ENCODE measurements at places on chromosomes 11 and 22.

DNA sequence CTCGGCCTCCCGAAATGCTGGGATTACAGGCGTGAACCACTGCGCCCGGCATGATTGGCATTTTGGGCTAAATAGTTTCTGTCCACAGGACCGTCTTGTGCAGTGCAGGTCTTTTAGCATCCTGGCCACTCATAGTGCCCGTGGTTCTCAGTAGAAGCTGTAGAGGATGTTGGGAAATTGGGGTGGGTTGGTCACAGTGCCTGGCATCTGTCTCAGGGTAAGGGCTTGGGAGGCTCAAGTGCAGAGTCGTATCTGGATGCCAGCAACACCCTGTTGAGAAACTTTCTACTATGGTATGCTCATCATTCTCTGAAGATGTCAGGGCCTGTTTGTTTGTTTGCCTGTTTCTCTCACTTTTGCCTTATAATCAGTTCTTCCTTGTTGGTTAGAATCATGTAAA lies 21.9 kb downstream of the UBE2L3 start:
- DNase-seq: no peak

DNA sequence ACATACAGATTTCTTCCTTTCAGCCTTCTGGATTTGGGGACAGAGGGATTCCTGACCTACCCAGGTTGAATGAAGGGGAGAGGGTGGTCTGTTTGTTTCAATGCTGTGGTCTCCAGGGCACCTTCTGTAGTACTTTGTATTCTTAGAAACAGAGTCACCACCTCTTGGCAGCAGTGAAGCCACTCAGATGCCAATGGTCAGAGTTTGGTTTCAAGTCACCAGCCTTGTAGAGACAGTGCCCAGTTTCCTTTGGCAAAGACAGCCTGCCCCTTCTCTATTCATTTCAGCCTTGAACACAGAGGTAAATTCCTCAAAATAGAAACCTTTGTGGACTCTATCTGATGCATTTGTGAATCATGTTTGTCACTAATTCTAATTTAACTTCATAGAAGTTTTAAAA lies 111.7 kb upstream of the RASSF10 start:
- DNase-seq: no peak

DNA sequence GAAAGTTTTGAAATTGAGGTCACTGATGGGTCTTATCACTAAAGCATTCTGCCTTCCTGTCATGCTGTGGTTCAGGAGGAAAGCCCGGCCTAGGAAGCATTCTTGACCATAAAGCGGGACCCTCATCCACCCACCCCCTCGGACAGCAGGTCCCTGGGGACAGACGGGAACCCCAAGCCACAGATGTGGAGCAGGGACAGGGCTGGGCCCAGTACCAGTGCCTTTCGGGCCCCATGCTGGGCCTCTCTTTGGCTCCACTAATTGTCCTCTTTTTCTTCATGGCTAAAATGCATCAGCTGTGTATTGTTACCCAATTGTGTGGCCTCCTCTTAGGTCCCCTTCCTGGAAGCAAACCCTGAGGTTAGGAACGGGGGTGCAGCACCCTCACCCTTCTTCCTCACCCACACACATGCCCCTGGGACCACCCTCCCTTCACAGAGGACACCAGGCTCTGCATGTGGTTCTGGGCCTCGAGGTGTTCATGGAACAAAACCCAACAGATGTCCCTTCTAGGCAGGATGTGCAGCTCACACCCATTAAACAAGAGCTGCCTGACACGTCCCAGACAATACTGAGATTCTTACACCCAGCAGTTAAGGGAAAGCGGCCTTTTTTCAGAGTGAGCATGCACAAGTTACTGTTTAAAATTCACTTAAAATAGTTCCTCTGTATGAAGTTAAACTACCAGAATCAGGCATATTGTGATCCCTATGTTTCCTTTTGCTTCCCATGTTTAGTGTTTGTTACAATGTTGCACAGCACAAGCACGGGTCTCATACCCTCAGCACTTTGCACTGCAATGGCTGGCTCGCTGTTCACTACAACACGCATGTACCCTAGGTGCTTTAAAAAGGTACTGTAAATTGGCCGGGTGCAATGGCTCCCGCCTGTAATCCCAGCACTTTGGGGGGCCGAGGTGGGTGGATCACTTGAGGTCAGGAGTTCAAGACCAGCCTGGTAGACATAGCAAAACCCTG lies 807.6 kb downstream of the BRD1 start:
- no peak for DNase-seq

DNA sequence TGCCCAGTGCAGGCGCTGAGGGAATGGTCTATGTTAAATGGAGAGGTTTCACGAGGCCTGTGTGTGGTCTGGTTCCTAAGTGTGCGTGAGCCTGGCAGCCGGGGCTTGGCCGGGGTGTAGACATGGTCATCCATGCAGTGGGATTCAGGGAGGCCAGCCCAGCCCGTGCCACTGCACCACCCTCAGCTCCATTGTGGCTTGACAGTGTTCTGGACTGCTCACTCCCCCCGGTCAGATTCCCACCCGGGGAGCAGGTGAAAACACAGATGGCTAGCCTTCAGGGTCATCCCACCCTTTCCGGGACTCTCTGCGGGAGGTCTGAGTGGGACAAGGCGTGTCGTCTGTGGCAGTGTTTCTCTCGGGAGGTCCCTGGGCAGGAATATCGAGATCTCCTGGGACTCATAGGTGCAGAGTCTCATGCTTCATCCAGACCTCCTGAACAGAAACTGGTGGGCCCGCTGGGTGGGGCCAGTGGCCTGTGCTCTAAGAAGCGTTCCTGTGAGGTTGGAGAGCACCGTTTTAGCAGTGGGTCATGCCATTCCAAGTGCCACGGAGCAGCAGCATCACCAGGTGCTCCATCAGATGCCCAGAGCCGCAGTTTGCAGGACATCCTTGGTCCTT lies 52.3 kb downstream of the ST14 start:
- no peak for DNase-seq

- no peak for DNase-seq
These were observed 59.6 kb downstream of the ST3GAL4 start for GRCh38 chr11:126415128-126415527.

- DNase-seq: no peak
These were observed 3.4 kb upstream of the TAB1 start for GRCh38 chr22:39395936-39396796.

DNA sequence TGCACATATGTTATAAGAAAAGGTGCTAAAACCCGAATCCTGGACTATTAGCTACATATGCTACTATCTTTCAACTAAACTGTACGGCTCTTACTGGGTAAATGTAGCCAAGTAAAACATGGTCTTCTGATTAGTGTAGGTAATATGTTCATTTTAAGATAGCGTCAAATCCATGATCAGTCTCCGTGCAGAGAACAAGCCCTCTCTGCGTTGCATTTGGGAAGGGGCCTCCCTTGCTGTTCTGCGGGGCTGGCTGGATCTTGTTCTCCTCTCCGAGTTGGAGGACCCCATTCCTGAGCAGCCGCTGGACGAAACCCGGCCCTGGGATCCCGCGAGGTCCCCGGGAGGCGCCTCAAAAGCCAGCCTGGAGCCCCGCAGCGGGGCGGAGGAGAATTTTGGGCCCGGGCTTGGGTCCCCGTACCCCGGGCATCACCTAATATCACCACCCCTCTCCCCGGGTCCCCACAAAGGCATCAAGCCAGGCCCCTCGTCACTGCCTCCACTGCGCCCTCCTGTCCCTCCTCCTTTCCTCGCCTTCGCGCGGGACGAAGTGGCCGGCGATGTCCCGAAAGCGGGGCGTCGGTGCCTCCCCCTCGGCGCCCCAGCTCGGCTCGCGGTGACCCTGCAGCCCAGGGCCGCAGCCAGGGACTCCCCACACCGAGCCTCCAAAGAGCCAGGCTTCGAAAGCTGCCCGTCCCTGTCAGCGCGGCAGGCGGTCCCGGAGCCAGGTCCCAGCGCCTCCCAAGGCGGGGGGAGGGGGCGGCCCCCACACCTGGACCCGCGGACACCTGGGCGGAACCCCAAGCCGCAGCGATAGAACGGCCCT lies 54.5 kb upstream of the FBXO3 start:
- DNase-seq: no peak

DNA sequence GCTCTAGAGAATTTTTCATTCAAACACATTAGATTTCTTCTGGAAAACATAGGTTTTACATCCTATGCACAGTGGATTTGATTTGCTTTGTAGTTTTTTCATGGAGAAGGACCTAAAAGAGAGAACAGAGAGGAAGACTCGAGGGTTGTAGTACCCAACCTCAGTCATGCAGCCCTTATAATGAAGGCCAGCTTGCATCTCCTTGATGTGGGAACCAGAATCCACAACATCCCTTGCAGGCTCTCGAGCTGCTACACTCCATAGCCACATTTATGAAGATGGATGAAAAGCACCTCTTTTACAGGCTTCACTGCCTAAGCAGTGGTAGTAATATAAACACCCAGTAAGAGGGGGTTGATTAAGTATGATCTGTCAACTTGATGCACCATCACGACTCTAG lies 9.5 kb upstream of the OR5B12 start:
- DNase-seq: no peak

DNA sequence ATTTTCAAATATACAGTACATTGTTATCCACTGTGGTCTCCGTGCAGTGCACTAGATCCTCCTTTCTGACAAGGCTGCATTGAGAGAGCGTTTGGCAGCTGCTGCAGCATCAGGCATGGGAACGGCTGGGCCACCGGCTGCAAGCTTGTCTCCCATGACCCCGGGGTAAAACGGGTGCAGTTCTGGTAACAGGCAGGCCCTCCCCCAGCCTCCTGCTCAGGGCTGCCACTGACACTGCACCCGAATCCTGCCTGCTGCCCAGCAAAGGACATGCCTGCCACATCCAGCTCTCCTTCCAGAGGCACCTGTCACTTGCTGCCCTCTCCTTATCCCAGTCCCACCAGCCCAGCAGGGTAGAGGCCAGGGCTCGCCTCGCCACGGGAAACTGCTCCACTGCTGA lies 124.5 kb upstream of the TMEM45B start:
- DNase-seq: no peak

DNA sequence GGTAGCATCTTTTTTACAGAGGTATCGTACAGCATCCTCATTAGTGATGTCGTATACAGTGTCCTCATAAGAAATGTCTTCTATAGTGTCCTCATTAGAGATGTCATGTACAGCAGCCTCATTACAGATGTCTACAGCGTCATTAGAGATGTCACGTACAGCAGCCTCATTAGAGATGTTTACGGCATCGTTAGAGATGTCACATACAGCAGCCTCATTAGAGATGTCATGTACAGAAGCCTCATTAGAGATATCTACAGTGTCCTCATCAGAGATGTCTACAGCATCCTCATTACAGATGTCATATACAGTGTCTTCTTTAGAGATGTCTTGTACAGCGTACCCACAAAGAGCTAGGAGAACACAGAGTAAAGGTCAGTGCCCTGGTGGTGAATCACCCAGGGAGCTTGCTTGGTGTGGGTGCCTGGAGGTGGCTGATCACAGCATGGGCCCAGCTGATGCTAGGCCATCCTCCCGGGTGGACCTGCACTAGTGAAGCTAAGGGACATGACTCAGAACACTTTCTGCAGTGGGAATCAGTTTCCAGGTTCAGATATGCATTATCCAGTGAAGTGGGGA lies 109.2 kb downstream of the IGLL1 start:
- no peak for DNase-seq

DNA sequence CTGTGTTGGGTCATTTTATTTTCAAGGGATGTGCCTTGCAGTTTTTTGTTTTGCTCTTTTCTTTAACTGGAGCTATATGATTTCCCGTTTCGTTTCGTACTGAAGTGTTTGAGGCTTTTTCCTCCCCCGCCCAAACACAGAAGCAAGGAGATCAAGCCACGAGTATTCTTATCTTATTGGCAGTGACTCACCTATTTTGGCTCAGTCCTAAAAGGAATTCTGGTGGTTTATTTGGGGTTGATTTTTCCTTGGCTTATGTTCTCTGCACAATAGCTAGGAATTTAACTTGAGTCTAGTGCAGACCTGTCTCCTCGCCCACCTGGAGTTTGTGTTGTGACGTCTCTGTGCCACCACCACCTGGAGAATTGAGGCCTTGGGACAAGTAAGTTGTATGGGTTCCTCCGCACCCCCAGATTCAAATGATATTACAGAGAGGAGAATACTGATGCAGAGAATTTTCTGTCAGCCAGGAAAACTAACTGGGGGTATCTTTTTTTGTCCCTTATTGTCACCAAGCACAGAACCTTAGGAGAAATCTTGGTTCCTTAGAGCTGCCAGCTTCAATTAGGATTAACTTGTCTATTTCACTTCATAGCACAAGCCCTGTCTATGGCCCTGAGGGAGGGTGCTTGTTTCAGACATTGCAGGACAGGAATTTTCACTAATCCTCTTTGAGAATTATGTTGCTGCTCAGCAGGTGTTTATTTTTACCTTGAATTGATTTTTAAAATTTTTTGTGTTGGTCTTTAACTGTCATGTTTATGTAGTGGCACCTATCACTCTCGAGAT lies 90.4 kb upstream of the BIRC3 start:
- DNase-seq: no peak

DNA sequence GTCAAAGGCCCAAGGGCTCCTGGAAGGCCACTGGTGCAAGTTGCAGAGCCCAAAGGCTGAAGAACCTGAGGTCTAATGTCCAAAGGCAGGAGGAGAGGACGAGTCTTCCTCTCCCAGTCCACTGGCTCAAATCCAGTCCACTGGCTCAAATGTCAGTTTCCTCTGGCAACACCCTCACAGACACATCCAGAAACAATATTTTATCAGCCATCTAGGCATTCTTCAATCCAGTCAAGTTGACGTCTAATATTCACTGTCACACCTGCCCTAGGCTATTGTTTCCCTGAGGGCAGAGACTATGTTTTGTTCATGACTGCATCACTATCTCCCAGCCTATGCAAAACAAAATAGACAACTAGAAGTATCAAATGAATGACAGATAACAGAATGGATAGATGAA lies 148.1 kb downstream of the SPON1 start:
- DNase-seq: no peak

DNA sequence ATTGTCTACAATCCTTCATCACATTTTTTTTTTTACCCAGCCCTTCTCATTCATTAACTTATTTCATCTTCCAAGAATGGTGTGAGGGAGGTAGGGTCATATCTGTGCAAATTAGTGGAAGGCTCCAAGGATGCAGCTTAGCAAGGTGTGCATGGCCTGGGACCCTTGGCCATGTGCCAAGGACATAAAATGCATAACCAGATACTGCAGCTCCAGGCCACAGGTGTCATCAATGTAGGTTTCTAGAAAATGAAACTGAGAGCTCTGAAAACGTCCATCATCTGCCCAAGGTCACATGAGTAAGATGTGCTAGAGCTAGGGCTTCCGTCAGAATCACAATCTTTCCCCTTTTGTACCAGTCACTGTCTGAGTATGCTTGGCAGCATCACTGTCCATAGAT lies 29.8 kb downstream of the ANKK1 start:
- no peak for DNase-seq

Measured in NCI-H187 (cell line).